ENCODE measurements at places on chromosomes 11 and 22.

DNA sequence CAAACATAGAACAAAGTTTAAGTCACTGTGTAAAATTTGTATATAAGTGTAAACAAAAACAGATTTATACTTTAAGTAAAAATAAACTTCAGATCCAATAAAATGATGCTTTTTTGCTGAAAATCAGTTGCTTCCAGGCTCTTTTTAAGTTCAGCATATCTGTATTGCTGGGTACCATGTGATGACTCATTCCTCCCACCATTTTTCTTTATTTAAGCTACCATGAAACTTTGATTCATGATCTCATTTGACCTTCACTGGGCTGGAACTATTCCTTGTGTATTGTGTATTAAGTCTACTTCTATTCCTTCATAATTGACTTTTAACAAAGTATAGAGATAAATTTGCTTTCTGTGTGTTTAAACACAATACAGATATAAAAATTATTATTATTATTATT, 46.3 kb upstream of the RRM1 start:
- DNase-seq, result no peak

- peak; percentile 83 for DNase-seq
Measured at GRCh38 chr11:44611687-44612434, 46.4 kb downstream of the CD82 start.

GRCh38 chr11:12806113-12806512, 131.9 kb downstream of the TEAD1 start:
- DNase-seq, result no peak

GRCh38 chr11:63705526-63705925, 24.2 kb downstream of the RTN3 start:
- DNase-seq, result no peak

GRCh38 chr11:117187007-117187406, 8.5 kb downstream of the SIDT2 start:
- no peak for DNase-seq

DNA sequence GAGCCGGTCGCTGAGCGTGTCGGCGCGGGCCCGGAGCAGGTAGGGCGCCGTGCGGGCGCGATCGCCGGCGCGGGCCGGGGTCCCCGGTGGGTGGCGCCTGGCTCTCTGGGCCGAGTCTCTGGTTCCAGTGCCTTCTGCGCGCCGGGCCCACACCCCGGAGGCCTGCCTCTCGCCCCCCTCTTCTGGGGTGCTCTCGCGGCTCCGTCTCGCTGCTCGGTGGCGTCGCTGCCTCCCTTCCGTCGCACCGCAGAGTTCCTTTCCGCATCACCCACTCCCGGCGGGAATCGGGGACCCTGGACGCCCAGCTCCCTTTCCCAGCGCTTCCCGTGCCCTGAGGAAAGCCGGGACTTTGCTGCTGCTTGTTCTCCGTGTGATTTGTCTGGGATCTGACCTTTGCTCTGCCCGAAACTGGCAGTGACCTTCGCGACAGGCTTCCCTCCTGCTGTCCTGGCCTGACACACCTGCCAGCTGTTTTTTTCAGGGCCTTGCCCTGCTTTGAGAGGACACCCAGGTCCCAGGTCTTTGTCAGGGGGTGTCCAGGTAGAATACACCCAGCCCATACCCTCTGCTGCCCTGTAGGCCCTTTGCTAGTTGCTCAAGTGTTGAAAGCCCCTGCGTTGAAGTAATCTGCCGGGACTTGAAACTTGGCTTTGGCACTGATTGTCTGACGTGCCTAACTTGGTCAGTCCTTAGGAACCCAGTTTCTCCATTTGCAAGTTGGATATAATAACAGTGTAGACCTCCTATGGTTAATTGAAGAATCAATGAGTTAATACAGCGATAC, 711 bp downstream of the FDX1 start:
- DNase-seq, result no peak

- DNase-seq, result no peak
Measured at GRCh38 chr22:30212996-30213441, 33.5 kb downstream of the LIF start.

GRCh38 chr22:37496651-37497050, 10.5 kb upstream of the MFNG start:
- no peak for DNase-seq

GRCh38 chr11:13009476-13009920, 382 bp downstream of the RASSF10 start:
- no peak for DNase-seq

DNA sequence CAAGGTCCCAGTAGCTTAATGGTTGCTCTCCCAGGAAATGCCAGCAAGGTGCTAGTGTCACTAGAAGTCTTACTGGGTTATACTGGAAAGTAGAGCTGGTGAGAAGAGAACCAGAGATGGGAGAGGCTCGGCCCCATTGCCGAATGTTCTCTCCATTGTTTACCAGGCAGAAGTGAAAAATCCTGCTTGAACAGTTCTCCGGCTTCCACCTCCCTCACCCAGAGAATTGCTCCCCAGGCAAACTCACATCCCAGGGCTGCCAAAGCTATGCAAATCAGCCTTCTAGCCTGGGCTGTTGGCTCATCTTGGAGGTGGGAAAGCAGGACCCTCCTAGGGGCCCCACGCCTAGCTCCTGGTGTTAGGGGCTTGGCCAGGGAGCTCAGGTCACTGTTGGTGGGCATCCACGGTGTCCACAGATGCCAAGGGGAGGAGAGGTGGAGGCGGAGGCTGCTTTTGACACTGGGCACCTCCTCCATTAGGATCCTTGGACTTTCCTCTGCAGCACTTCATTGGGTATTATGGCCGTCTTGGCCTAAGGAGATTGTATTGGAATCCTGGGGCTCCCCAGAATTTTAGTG, 20.1 kb downstream of the POU2F3 start:
- DNase-seq, result no peak

GRCh38 chr11:111107501-111107900, 138.0 kb upstream of the POU2AF2 start:
- no peak for DNase-seq

GRCh38 chr11:72274435-72274834, 30.5 kb upstream of the PHOX2A start:
- no peak for DNase-seq

DNA sequence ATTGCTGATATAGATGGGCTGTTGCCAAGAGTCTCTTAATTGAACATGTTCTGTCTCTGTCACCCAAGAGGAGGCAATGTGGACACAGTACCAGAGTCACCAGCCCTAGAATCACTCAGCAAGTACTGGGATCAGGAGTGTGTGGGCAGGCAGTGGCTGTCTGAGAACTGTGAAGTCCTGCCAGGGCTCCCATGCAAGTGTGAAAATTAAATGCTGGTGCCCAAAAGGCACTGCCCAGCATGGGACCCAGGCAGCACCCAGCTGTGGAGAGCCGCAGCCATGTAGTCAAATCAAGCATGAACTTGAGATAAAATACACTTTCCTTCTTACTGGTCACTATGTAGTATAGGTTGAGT, 19.9 kb downstream of the HIRA start:
- DNase-seq, result no peak

DNA sequence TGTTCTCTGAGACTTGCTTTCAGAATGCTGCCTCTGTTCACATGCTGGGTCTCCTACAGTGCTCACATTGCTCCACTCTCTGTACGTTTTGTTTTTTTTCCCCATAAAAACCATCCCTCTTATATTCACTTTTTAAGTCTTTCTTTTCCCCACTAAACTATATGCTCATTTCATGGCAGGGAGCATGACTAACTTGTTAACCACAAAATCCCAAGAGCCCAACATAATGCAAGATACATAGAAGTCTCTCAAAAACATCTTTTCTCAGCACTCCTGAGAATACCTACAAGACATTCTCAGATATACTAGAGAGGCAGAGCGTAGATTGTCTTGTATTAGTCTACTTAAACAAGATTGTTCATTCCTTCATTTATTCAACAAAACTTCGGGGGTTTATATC, 73.3 kb downstream of the FAM76B start:
- DNase-seq, result no peak

GRCh38 chr11:87493516-87493915, 455.8 kb downstream of the TMEM135 start:
- no peak for DNase-seq

DNA sequence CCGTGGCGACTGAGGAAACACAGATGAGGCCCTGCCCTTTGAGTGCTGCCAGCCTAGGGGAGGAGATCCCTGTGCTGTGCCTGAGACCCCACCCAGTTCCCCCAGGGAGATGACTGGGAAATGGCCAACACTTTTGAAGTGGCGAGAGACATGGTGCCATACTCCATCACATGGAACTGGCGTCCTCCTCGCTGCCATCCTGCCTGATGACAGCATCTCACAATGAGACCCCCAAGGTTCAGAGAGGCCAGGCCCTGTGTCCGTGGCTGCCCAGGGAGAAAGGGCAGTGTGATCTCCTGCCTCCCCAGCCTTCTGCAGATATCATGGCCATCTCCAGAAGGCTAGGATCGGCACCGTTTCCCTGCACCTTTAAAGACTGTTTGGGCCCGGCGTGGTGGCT, 31.1 kb downstream of the FAM83F start:
- DNase-seq, result no peak

DNA sequence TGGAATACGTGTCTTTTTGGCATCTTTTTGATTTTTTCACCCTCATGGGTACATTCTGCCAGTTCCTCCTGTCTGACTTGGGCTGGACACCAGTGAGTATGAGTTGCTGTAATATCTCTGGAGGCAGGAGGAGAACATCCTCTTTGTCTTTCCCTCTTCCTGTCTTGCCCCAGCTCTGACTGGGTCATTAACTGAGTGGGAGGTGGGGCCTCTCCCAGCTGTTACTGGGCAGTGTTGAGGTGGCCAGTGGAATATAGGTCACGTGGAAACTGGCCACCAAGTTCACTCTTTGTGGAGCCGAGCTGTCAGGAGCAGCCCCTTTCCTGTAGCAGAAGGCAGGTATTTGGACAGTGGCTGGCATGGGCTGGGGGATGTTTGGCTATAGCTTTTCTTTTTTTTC, 2.2 kb downstream of the GLB1L2 start:
- no peak for DNase-seq

GRCh38 chr11:61910187-61911127, 6.9 kb downstream of the RAB3IL1 start:
- no peak for DNase-seq

- DNase-seq, result no peak
Measured at GRCh38 chr11:7941146-7941545, 362 bp downstream of the OR10A3 start.

DNA sequence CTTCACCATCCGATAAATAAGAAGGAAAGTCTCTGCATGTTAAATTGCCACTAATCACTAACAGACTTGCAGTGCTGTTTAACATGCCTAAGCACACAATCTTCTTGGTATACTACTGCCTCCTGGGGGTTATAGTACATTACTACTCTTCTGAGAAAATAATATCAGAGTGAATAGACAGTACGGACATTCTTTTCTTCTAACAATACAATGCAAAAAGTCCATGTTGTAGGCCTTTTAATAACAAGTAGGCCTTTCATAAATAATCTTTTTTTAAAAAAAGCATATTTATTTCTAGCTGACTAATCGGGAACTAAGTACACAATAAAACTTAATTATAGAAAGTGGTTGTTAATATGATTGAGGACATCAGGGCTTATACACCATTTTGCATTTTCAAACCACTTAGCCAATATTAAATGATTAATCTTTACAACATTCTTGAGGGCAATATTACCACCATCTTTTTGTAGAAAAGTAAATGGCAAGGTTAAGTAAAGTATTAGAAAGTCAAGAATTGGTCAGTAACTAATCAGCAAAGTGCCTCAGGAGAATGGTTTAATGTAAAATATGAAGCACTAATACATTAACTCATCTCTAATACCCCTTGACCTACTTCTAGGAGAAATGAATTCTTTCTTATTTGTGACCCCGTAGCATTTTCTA, 84.7 kb downstream of the TTC28 start:
- DNase-seq, result peak; percentile 45

DNA sequence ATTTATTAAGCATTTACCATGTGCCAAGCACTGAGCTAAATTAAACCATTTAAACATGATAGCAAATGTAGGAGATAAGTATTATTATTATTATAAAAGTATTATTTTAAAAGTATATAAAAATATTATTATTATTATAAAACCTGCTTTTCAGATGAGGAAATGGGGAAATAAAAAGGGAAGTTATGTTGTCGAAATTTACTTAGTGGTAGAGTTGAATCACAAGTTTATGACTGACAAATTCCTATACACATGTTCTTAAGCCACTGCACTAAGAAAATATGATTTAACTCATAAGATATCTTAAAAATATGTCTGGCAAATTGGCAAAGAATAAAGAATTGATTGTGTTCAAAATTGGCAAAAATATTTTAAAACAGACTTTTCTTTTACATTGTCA, 53.8 kb downstream of the CASP12 start:
- DNase-seq, result no peak

- DNase-seq, result no peak
Measured at GRCh38 chr22:48919187-48919590, 908.5 kb downstream of the BRD1 start.

DNA sequence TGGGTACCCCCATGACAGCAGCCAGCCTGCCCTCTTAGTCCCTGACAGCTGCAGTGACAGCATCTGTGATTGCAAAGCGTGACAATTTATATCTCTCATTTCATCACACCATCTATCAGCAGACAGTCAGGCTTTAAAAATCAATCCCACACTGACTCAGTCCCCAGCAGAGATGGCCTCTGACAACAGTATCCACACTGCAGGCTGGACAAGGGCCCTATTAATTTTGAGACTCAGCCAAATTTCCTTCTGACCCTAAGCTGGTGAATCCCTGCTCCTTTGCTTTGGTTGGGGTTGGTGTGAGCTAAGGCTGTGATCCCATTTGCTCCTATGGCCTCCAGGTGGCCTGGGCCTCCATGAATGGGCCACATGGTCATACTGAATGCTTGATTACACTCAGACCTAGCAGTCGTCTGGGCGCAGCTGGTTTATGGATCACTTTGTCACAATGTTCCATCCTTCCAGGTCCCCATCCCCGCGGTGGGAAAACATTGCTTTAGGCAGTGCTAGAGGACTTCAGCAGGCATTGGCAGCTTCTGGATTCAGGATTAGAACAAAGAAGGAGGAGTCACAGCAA, 68.2 kb upstream of the B3GAT1 start:
- DNase-seq, result no peak

GRCh38 chr11:125784678-125785077, 3.2 kb upstream of the PATE3 start:
- no peak for DNase-seq

- DNase-seq, result no peak
Measured at GRCh38 chr22:44889255-44889878, 120.4 kb downstream of the PHF21B start.

- DNase-seq, result no peak
Measured at GRCh38 chr11:96481204-96481603, 91.4 kb downstream of the JRKL start.

DNA sequence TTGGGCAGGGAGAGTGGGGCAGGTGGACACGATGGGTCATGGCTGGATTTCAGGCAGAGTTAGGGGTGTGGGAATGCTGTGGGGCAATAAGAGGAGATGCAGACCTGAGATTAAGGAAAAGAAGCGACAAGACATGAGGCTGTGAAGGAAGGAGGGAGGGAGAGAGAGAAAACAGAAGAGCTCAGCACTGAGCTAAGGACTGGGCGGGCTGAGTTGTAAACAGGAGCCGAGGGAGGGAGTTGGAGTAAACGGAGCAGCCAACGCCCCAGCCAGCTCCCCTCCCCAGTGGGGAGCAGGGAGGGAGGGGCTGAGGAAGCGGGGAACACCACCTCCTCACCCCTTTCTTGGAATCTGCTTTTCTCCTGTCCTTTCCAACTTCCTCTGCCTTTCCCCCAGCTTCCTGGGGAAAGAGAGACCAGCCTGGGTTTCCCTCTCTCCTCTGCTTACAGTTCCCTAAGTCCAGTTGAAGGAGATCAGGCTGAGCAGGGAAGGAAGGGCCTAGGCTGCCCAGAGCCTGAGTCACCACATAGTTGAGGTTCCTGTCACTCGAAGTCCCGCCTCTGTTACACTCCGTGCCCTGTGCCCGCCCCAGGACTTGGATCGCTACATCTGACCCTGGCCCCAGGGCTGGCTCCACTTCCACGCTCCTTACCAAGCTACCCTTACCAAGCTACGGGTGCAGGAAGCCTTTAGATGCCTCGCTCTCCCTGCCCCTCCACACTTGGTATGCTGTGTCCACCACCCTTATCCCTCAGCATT, 6.7 kb upstream of the AHNAK start:
- DNase-seq, result peak; percentile 87

Measured in CD4-positive, alpha-beta T cell treated with Interleukin-1 beta for 1 hour (primary cell).